Aorta (tissue), 5 donors: ENCODE measurements at places on chromosomes 2 and 18. TPM values are rescaled to one million over a fixed set of nuclear protein-coding genes. Genes with fewer than 3 reads are reported as not detected.

GRCh38 chr2:74109551-74109950 lies 38.2 kb downstream of the BOLA3 start:
- H3K36me3 ChIP-seq, result no peaks in the 10 kb centered on the region
- no peaks in the 10 kb centered on the region for H3K27me3 ChIP-seq
- no peak overlapping the region for H3K27ac ChIP-seq
- DNase-seq, result no peak
- no peaks in the 10 kb centered on the region for H3K4me1 ChIP-seq

- no peaks in the 10 kb centered on the region for H3K36me3 ChIP-seq
- no peak overlapping the region for H3K4me3 ChIP-seq
- H3K27me3 ChIP-seq, result no peaks in the 10 kb centered on the region
- no peaks in the 10 kb centered on the region for H3K4me1 ChIP-seq
- no peak for DNase-seq
Measured at GRCh38 chr2:196971574-196972279, 45.2 kb upstream of the PGAP1 start.

Gene EEF1B2
- 367 TPM for total RNA-seq

- H3K36me3 ChIP-seq, result no peaks in the 10 kb centered on the region
- H3K4me3 ChIP-seq, result no peak overlapping the region
- no peaks in the 10 kb centered on the region for H3K27me3 ChIP-seq
Measured at GRCh38 chr18:69557282-69557681, 156.6 kb downstream of the DOK6 start.

DNA sequence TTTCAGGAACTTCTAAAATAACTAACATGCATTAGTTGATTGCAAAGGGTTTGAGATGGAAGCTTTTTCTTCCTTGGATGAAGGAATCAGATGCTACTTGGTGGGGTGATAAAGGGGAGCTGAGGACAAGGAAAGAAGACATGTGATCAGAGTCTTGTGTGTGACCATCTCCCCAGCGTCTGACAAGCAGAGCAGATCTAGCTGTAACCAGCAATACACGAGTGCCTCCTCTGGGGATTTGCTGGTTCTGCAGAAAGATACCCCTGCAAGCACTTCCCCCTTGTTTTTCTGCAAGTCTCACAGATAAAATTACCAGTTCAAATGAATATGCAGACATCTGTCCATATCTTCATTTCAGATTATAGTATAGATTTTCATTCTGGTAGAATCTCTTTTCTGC lies 2.7 kb downstream of the CDH7 start:
- peaks cover 4% of the 10 kb centered on the region for H3K27me3 ChIP-seq
- no peak overlapping the region for H3K4me3 ChIP-seq
- no peak for DNase-seq
- no peaks in the 10 kb centered on the region for H3K4me1 ChIP-seq
- H3K27ac ChIP-seq, result no peak overlapping the region
- H3K36me3 ChIP-seq, result no peaks in the 10 kb centered on the region

- no peak overlapping the region for H3K27ac ChIP-seq
- peaks cover 15% of the 10 kb centered on the region for H3K4me1 ChIP-seq
- H3K27me3 ChIP-seq, result no peaks in the 10 kb centered on the region
- H3K4me3 ChIP-seq, result no peak overlapping the region
Measured at GRCh38 chr2:196253116-196253480, 81.7 kb upstream of the STK17B start.

- H3K4me3 ChIP-seq, result no peak overlapping the region
- no peak for DNase-seq
- H3K36me3 ChIP-seq, result no peaks in the 10 kb centered on the region
- H3K4me1 ChIP-seq, result peaks cover 1% of the 10 kb centered on the region
- H3K27me3 ChIP-seq, result no peaks in the 10 kb centered on the region
- H3K27ac ChIP-seq, result no peak overlapping the region
Measured at GRCh38 chr2:223805008-223805407, 32.4 kb downstream of the AP1S3 start.

DNA sequence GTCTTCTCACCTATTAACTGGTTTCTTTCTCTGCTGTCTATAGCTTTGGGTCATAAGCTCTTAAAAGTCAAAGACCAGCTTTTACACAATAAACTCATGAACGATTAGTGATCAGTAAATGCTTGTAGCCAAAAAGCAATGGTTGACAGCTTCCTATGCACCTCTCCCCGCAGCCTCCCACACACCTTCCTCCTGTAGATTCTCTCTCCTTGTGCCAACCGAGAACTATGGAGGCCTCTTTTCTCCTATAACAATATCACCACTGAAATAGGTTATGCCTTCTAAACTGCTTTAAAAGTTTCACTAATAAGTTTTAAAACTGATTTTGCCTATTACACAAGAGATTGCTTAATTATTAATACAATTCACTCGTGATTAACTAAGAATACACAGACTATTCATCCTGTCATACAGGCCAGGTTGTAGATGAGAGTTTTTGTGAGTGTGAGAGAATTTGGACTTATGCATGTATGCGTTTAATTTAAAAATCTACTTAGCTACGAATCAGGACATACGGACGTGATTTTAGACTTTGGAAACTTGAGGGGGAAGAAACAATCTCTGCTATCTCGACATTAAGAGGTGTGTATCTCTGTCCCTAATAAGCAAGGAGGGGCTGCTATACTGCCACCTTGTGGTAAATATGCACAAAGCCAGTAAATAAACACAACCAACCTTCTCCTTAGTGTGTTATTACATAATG lies 229.1 kb upstream of the RBBP8 start:
- no peak overlapping the region for H3K4me3 ChIP-seq
- H3K36me3 ChIP-seq, result no peaks in the 10 kb centered on the region
- no peak for DNase-seq
- H3K27me3 ChIP-seq, result no peaks in the 10 kb centered on the region
- H3K27ac ChIP-seq, result no peak overlapping the region

DNA sequence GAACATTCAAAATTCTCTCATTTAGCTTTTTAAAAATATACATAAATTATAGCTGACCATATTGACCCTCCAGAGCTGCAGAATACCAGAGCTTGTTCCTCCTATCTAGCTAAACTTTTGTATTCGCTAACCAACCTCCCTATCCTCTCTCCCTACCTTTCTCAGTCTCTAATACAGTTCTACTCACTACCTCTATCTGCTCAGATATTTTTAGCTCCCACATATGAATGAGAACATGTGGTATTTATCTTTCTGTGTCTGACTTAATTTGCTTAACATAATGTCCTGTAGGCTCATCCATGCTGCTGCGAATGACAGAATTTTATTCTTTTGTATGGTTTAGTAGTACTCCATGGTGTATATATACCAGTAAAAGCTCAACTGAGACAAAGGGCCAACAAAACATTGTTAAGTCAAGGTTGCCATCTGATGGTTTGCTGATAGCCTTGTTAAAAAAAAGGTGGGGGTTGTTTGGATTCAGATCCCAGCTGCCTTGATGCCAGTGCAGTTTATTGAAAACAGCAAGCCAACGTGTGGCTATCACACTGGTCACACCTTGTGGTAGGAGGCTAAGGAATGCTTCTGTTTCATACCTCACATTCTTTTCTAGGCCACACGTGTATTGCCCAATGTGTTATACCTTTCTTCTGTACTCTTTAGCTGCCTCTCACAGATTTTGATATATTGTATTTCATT lies 101.5 kb downstream of the VWA3B start:
- no peaks in the 10 kb centered on the region for H3K27me3 ChIP-seq
- H3K36me3 ChIP-seq, result no peaks in the 10 kb centered on the region
- no peaks in the 10 kb centered on the region for H3K4me1 ChIP-seq

DNA sequence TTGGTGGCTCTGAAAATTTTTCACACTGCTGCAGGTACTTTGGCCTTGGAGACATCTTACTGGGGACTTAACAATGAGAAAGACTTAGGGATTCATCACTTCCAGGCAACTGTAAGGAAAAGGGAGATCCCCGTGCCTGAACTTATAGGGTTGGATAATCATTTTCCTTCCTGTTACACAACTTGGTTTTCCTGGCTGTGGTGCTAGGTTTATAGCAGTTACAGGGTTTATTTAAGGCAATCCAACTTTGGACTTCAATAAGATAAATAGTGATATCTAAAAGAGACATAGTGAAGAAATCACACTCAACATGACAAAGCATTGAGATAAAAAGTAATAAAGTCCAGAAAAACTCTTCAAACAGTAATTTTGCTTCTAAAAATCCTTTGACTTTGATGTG lies 70.2 kb upstream of the RAPH1 start:
- DNase-seq, result no peak
- no peak overlapping the region for H3K4me3 ChIP-seq
- no peak overlapping the region for H3K27ac ChIP-seq
- peaks cover 1% of the 10 kb centered on the region for H3K4me1 ChIP-seq
- H3K36me3 ChIP-seq, result no peaks in the 10 kb centered on the region
- no peaks in the 10 kb centered on the region for H3K27me3 ChIP-seq

Gene CSRNP3
- 5.4 TPM for total RNA-seq

DNA sequence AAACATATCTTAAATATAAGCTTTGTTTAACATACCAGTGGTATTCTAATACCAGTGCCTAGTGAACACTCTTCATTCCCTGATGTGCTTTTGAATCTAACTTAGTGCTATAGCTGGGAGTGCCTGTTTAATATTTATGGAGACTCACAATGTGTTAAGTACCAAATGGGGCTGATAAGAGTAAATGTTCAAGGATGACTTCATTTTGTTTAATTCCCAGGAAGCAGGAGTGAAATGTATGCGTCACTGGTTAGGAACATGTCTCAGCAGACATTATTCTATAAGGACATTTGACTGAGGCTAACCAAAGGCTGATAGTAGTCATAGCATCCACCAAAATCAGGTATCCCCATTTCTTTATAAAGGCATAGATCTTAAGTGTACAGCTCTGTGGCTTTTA lies 31.7 kb upstream of the LINC00305 start:
- H3K4me1 ChIP-seq, result no peaks in the 10 kb centered on the region
- peaks cover 1% of the 10 kb centered on the region for H3K27me3 ChIP-seq
- H3K36me3 ChIP-seq, result no peaks in the 10 kb centered on the region
- no peak for DNase-seq

DNA sequence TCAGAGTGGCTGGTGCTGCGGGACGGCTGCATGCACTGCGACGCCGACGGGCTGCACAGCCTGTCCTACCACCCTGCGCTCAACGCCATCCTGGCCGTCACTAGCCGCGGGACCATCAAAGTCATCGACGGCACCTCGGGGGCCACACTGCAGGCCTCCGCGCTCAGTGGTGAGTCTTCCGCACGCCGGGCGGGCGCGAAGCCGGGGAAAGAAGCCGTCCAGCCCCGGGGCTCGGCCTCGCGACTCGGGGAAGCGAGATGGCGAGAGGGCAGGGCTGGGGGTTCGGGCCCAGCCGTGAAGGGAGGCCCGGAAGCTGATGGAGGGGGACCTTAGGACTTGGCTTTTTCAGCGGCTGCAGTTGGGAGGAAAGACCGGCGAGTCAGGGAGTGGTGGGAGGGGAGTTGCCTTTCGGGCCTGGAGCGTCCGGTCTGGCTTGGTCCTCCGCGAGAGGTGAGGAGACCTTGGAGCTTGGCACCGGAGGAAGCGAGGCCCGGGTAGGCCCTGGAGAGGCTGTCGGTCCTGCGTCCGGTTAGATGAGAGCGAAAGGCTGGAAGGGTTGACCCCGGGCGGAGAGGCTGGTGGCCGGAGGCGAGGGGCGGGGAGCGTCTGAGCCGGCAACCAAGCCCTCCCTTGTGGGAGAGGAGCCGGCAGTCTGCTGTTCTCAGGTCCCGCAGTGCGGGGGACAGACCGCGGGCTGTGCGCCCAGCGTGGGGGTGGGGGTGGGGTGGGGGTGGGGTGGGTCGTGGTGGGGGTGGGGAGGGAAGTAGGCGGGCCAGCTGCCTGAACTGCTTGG lies 691 bp downstream of the BIRC6 start:
- peak; percentile 69 for DNase-seq
- H3K4me3 ChIP-seq, result peak overlapping the region; percentile 85
- H3K36me3 ChIP-seq, result no peaks in the 10 kb centered on the region
- H3K27ac ChIP-seq, result peak overlapping the region; percentile 93

Gene PAX3
- 0.60 TPM for total RNA-seq
